Left kidney (tissue), 8 donors: ENCODE measurements at places on chromosomes 3 and 15.

DNA sequence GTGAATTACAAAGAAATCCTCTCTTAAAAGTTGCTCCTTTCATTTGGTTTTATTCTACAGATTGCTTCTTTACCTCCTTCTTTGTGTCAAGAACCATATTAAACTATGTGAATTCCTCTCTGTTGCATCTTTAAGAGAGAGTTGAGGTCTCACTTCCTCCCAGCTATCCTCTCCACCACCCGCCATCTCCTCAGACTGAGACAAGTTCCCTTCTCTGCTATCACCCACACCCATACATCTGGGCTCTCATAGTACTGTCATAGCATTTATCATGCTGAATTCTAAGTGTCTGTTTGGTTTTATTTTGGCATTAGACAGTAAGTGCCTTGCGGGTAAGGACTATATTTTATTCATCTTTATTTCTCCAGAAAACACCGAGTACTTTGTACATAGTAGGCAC, 54.2 kb downstream of the B3GALNT1 start:
- no peak for DNase-seq

- no peak for DNase-seq
Observed at GRCh38 chr3:119331661-119332060, 37.5 kb downstream of the ARHGAP31 start.

DNA sequence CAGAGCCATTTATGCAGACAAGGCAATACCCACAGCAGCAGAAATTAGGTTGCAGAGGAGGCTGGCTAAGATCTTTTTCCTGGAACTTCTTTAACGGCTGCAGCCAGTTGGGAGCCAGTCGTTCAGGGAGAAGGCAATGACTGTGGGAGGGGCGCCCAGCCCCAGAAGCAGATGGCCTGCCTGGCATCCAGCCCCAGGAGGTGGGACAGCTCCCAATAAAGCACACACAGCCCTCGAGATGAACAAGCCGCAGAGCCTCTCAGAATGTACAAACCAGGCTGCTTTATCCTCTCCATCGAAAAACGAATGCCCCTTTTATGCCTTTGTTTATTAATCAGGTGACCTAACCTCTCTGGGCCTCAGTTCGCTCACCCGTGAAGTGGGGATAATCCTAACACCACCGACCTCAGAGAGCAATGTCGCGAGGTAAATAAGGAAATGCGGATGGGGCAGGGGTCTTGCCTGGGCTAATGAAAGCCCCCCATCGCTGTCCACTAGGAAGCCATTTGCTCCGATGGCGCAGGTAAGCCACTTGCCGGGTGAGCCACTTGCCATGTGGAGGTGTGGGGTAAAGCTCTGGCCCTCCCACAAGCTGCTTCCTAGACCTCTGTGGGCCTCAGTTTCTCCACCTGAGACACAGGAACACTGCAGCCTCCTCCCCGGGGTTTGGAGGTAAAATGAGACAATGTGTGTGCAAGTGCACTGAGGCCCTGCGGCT, 35.8 kb downstream of the MGLL start:
- no peak for DNase-seq

GRCh38 chr3:156781310-156782230, 44.6 kb upstream of the LEKR1 start:
- DNase-seq = no peak

DNA sequence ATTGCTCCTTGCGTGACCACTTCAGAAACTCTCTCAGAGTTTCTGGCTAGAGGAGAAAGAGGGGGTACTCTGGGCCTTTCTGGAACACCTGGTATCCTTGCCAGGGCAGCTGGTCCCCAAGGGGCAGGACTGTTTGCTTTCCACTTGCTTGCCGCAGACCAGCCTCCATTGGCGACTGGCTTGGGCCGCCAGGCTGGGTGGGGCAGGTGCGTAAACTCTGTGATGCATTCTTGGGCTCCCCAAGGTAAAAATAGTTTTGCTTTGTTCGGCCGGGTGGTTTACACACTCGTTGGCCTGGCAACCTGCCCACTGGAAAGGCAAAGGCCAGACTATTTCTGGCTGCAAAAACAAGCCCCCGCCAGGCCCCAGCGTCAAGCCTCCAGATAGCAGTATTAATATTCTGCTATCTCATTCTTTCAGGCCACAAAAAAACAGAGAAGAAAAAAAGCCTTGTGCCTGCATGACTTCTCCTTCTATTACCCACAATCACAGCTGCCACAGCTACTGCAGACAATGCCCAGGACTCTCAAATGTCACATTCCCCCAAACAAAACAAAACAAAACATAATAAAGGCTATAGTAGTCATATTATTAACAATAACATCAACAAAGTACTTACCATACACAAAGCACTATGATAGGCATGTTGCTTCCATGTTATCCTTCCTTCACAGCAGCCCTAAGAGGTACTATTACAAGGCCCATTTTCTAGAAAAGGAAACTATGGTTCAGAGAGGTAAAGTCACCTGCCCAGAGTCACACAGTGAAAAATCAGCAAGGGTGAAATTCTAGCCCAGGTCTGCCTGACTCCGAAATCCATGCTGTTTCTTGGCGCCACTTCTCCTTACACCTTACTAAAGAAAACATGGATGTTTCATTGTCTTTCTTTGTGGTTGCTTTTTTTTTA, 14.0 kb upstream of the SSUH2 start:
- peak; percentile 74 for DNase-seq

- DNase-seq = no peak
Observed at GRCh38 chr3:156750191-156750873, 75.8 kb upstream of the LEKR1 start.

DNA sequence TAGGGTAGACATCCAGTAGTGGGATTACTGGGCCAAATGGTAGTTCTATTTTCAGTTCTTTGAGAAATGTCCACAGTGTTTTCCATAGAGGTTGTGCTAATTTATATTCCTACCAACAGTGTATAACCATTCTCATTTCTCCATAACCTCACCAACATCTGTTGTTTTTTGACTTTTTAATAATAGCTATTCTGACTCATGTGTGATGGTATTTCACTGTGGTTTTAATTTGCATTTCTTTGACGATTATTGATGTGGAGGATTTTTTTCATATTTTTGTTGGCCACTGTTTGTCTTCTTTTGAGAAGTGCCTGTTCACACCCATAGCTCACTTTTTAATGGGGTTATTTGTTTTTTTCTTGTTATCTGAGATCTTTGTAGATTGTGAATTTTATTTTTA, 125.2 kb downstream of the CFAP20DC start:
- DNase-seq = no peak

DNA sequence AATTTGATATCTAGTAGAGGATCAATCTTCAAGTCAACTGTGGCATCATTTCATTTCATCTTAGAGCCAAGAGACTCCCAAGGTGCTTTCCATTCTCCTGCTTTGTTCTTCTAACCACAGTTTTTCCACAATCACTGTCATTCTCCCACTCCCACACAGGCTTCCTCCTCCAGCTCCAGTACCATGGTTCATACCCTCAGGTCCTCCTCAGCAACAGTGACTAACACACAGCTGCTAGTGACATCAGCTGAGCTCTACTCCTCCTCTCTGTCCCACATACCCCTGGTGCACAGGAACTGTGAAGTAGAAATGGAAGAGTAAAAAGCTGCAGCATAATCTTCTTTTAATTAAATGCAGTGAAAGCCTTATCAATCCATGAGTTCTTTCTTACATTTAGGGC, 200.2 kb upstream of the DPH6 start:
- no peak for DNase-seq

- no peak for DNase-seq
Observed at GRCh38 chr3:26718315-26718714, 95.7 kb downstream of the LRRC3B start.

DNA sequence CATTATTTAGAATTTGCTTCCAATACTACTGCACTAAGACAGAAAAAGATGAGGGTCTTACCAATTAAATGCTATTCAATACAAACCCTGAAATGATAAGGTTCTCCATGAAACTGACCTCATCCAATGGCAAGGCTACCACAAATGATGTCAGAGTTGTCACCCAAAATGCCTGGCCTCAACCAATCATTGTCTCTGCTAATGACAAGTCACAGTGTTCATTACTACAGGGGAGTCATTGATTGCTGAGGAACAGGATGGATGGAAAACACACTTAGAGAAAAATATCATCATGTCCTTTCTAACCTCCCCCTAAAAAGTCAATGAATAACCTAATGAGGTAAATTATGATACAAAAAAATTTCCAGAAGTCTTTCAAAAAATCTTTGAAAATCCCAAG, 91.0 kb downstream of the FOXP1 start:
- no peak for DNase-seq

DNA sequence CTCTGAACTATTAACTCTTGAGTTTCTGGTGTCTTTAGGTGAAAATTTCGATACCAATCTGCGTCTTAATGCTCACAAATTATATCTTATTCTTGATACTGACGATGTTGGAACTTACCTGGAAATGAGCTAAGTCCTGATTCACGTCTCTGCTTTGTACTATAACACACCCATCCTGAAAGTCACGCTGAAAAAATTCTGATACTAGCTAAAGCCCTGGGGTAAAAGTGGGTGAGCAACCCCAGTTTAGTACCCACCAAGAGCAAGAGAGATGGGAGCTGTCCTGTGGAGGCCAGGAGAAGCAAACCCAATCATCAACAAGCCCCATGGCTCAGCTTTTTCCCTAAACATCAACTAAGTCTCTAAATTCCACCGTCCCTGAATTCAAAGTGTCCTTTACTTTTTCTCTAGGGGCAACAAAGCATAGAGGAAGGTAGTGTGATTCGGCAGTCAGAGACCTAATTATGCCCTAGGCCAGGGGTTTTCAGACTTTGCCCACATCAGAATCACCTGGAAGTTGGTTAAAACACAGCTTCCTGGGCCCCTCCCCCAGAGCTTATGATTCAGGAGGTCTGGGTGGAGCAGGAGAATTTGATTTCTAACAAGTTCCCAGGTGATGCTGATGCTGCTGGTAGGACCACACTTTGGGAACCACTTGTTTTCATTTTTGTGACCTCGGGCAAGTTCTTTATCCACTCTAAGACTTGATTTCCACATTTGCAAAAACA, 90.2 kb downstream of the OSBPL10 start:
- no peak for DNase-seq
